Endothelial cell (in vitro differentiated cells): ENCODE measurements at places on chromosomes 7 and 10.
A peak's percentile ranks its signal among the peaks of the same experiment; 100 is the strongest.

DNA sequence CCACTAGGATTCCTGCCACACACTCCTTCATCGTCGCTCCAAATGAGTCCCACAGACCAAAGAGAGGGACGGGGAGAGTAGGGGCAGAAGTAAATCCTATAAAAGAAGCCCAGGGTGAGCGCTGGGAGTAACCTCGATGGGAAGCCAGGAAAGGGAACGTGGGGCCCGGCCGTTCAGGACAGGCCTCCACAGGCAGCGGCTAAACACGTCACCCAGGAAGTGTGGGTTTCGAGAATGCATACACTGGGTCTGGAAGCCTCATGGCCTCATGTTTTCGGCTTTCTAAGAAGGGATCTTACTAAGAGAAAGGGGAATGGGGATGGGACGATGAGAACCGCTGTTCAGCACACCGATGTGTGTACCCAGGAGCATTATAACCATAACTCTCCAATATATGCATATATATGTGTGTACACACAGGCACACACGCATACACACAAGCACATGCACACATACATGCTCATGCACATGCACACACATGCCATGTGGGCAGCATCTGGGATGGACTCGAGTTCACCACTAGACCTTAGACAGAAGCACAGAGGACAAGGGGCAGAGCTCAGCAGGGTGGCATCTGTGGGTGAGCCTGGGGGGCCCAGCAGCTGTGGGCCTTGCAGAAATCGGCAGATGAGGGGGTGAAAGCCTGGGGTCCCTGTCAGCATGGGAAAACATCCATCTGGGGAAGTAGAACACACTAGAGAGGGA, 14.8 kb upstream of the CNPY1 start:
- no peak for DNase-seq

- no peak for DNase-seq
Observed at GRCh38 chr10:100745882-100746783, 751 bp downstream of the PAX2 start.

DNA sequence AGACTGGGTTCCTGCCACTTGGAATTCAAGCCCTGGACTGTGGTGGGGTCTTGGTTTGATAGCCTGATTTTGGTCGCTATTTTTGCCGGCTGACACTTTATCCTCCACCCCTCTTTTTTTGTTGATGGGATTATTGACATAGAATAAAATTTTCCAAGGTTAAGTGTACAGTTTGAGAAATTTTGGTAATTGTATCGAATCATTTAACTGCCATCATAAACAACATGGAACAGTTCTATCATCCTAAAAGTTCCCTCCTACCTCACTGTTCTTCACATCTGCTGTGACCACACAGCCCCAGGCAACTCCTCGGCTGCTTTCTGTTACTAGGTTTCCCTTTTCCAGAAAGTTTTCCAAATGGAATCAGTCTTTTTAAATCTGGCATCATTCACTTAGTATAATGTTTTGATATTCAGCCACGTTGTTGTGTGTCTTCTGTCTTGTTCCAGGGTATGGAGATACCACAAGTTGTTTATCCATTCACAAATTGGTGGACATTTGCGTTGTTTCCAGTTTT, 50.6 kb upstream of the STEAP1B start:
- no peak for DNase-seq

DNA sequence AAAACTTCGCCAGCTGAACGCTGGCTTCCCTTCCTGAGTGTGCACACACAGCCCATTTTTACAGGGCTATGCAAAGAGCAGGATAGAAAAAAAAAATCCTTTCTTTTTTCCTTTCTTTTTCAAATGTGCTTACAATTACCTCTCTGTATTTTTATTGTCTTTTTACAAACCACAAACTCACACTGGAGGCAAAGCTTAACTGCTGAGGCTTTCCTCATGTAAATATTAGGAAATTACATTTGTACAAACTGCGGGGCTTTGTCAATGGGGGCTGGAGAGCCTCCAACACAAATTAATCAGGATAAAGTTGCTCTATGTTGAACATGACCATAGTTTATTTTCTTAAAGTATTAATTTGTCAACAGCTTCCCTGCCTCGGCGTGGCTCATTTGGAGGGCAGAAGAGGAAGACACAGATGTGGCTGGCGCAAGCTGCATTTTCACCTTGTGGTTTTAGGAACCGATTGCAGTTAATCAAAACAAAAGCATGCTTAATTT, 411.7 kb upstream of the MKI67 start:
- DNase-seq: no peak

GRCh38 chr10:105121743-105122142, 480.7 kb downstream of the SORCS3 start:
- no peak for DNase-seq

DNA sequence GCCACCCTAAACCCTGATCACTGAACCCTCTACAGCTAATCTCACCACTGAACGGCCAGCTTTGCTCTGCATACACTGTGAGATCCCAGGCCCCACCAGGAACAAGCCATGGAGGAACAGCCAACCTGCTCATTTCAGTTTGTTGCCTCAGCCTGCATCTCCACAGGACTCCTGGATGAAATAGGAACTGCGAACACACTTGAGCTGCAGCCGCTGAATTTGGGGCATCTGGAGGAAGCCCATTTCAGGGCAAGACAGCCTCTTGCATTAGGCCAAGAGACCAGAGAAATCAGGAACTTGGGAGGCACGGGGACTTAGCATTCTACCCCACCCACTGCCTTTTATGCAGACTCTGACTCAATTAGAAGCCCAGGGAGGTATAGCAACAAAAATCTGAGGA, 14.5 kb upstream of the EGR2 start:
- no peak for DNase-seq

DNA sequence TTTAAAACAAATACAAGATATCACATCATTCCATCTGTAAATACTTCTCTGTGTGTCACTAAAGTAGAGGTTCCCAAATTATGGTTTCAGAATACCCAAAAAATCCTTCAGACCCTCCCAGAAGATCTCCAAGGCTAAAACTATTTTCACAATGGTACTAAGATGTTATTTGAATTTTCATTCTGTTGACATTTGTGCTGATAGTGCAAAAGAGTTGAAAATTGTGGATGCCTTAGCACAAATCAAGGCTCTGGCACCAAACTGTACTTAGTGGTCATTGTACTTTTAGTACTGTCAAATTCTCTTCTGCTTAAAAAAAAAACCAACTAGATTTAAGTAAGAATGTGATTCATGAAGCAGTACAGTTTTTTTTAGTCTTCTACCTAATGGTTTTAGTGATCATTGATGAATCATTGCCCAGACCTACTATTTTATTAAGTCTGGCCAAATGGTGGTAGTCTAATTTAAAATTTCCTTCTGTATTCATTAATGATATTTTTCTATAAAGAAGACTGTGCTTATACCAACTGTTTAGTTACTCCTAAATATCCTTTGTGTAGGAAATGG, 50.5 kb downstream of the TPST1 start:
- no peak for DNase-seq

DNA sequence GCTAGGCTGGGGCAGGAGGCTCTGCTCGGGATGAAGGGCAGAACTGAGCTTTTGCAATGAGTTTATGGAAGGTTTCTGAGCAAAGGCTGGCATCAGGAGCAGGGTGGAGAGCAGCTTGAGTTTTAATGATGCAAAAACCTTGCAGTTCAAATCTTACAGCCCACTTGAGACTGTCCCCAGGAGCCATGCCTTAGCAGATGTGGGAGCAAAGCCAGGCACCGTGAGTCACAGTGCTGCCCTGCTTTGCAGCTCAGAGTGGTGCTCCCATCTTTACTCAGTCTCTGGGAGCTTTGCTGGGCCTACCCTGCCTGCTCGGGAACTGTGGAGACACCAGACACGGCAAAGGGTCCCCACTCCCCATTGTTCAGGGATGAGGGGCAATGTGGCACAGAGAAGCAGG, 122.4 kb upstream of the NPS start:
- DNase-seq: no peak

DNA sequence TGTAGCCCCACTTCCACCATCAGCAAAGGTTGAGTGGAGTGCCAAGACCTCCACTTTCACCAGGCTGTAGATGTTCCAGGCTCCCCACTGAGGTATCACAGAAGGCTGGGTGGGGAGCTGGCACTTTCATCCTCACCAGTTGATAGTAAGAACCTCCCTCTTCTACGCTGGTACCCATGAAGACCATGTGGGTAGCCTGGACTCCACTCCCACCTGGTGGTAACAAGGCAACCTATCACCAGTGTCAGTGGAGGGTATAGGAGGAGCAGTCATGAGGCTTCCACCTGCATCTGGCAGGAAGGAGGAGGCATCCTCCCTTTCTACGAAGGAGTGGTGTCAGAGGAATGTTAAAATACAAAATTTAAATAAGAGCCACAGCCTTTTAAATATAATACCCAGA, 4.4 kb downstream of the SMIM30 start:
- no peak for DNase-seq

DNA sequence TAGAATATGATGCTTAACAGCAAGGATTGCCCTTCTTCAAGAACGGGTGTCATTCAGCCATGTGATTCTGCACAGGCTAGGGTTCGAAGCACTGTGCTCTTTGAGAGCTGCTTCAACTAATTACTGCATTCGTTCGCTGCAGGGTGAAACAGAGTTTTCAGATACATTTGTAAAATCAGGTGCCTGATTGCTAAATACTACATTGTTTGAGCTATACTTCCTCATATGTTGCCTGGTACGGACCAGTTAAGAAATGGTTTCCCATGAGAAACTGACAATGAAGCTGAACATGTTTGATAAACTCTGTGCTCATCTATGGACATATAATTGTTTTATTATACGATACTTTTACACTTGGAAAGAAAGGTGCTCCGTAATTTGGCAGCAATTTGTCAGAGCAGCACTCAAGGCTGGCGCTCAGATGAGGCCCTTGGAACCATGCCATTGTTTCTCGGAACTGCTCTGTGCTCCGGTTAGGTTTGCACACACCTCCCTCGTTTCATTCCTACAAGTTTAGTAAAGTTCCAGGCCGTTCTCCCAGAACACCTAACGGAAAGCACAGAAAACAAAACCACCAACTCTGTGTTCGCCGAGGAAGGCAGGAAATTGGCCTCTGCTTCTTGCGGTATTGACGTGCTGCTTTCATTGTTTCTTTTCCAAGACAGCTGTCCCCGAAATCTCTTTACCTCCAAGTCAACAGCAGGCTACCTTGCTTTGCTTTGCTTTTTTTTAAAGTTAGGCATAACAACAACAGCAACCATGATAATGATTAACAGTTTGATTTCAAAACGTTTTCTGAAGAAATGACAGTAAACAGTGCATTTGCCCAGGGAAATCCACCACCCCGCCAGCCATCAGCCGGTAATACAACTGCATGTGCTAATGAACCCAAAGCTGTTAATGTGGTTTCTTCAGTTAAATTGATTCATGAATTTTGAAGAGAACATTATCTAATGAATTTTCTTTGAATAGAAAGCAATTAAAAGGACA, 206.9 kb downstream of the EBF3 start:
- peak; percentile 9 for DNase-seq

DNA sequence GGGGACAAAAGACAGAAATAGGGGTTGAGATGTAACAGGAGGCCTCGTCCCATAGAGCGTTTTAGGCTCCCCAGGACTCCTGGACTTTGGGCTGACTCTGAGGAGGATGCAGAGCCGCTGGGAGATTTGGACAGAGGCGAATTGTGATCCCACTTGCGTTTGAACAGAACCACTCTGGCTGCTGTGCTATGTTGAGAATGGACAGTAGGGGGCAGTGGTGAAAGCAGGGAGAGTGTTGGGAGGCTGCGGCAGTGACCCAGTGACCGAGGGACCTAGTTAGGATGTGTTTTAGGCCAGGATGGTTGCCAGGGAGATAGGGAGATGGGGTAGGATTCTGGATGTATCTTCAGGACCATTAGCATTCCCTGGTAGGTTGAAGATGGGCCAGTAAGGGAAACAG, 271.6 kb downstream of the CCDC3 start:
- DNase-seq: peak; percentile 68

- DNase-seq: no peak
Observed at GRCh38 chr10:17586821-17587234, 30.3 kb downstream of the HACD1 start.

DNA sequence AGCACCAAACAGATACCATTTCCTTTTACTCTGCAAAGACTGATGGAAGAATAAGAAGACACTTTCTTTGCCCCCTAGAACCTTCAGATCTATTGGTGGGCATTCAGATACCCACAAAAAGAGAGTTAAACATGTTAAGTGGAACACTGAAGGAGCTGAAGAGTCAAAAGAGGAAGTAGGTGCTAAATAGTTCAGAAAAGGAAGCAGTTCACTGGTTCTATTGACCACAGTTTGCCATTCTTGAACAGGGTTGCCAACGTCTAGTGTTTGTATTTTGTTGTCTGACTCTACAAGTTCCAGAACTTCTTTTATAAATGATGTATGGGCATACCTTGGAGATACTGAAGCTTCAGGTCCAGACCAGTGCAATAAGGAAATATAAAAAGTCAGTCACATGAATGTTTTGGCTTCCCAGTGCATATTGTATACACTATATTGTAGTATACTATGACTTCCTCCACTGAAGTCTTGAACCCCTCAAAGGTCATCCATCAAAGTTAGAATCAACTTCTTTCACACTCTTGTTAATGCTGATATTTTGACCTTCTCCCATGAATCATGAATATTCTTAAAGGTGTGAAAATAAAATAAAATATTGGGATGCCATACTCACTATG, 47.5 kb upstream of the AGR3 start:
- DNase-seq: no peak

DNA sequence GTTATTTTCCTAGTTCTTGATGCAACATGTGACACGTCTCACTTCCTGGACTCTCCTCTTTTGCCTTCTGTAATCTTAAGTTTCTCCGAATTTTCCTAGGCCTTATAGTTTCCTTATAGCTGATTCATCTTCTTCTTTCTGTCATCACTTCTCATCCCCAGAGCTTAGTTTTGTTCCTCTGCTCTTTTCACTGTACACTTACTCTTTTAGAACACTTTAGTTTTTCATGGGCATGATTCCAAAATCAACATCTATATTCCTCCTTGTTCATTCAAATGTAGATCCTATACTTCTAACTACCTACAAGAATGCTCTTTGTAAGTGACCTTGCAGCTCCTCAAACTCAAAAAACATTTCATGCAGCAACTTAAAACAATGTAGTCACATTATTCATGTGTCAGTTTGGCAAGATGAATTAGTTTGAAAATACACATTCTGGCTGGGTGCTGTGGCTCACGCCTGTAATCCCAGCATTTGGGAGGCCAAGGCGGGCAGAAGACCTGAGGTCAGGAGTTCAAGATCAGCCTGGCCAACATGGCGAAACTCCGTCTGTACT, 13.1 kb upstream of the SLC26A3 start:
- DNase-seq: no peak

DNA sequence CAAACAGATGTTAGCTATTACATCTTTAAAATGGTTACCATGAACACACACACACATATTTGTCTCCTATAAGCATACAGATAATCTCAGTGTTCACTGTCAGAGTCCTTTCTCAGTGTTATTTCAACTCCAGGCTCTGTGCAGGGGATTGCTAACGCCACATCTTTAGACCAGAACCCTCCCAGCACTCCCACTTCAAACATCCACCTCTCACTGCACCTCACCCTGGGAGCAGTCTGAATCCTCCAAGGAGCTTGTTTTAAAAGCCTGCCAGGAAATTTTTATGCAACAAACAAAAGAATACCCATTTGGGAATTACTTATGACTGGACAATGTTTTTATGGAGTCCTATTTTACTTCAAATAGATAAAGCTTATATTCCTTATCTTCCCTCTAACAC, 107.4 kb downstream of the PARD3 start:
- DNase-seq: no peak

GRCh38 chr10:89182894-89183293, 24.2 kb downstream of the CH25H start:
- no peak for DNase-seq
